ENCODE measurements at places on chromosomes 4 and X. TPM values are rescaled to one million over a fixed set of nuclear protein-coding genes. Genes with fewer than 3 reads are reported as not detected.

The TLR2 gene
- total RNA-seq = 0.28 TPM

The ASB9 gene
- total RNA-seq = 0.57 TPM

The SPRY1 gene
- total RNA-seq = 13.6 TPM

The SCML2 gene
- total RNA-seq = 0.71 TPM

The GAB3 gene
- 5.0 TPM for total RNA-seq

Data from smooth muscle cell of bladder (primary cell).